ENCODE measurements at places on chromosomes 4 and X.

DNA sequence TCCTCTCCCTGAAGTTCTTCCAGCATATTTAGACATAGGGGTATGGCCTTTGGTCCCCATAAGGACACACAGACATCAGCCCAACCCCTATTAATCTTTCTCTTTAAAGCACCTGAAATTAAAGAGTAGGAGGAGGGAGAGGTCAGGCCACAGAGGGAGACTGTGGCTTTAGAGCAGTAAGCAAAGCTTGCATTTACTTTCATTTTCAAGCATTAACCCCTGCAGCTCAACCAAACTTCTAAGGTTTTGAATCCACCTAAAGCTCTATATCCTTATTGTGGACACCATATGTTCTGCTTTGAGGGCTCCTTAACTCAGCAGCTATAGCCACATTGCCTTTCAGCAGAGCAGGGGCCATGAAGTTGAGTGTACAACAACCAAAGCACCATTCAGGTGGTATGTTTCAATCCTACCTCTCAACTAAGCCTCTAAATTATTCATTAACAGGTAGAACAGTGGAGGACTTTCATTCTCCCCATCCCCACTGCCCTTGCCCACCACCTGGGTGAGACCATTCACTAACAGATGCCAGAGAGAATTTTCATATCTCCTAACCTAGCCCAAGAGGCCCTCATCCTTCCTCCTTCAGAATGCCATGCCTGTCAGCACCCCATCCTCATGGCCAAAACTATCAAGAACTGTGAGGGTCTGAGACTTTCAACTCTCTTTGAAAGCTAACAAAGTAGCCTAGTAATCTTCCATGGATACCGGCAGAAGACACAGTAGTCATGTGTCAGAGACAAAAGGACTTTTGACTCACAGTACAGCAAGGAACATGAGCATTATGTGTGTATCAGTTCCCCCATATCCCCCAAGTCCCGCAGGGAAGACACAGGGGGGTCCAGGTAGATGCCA is 20.8 kb downstream of the LIN54 start:
- DNase-seq: no peak

GRCh38 chr4:165785337-165785736 is 87.7 kb upstream of the TLL1 start:
- DNase-seq: no peak

- no peak for DNase-seq
Observed at GRCh38 chrX:45518552-45518951, 317.9 kb upstream of the DIPK2B start.

- no peak for DNase-seq
Observed at GRCh38 chr4:166091912-166092510, 219.0 kb downstream of the TLL1 start.

Data from stimulated activated CD4-positive, alpha-beta T cell treated with anti-CD3 and anti-CD28 coated beads, Interleukin-15, amount 100 ng/mL, for 1 hour (primary cell).